Myocyte (in vitro differentiated cells): ENCODE measurements at places on chromosomes 6 and 20.
A peak's percentile ranks its signal among the peaks of the same experiment; 100 is the strongest.

DNA sequence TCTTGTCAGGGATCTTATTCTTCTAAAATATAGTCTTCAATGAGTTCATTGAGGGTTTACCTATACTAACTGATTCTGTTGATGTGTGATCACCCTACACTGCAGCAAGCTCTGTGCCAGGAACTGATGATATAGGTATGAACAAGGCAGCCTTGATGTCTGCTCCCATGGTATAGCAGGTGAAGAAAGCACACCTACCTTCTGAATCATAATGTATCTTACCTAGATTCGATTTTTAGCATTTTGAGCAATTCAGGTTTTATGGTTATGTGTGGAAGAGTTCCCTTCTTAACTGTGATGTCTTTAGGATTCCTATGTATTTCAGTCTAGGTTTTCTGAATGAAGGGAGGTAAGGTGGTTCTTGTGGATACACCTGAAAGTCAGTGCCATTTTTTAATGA is 223.0 kb downstream of the DOK5 start:
- DNase-seq: no peak

- DNase-seq: peak; percentile 98
Observed at GRCh38 chr6:100464903-100465700, at the start of gene SIM1. Gene SIM1 (minus strand): TSS chr6:100464921. CDS start chr6:100463468, 1,453 bp downstream.

DNA sequence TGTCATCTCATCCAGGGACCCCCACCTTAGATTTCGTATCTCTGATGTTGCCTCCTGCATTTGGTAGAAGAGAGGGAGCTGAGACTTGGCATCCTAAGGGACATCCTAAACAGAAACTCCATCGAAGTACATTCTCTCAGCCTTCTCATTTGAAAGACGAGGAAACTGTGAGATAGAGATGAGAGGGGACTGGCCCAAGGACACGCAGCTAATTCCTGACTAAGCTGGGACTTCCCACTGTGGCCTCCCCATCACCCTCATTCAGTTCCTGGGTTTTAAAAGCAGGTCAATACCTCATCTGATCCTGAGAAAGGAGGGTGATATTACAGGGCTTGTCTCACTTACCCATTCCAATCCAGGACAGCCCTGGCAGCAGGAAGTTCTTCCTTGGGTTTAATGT is 855 bp upstream of the WFDC5 start:
- DNase-seq: no peak

GRCh38 chr6:157434349-157435033 is 53.5 kb downstream of the ZDHHC14 start:
- DNase-seq: no peak

- DNase-seq: no peak
Observed at GRCh38 chr6:147664092-147664491, 155.6 kb downstream of the SAMD5 start.

- no peak for DNase-seq
Observed at GRCh38 chr20:41150664-41151063, 13.3 kb downstream of the PLCG1 start.

- DNase-seq: no peak
Observed at GRCh38 chr6:56541741-56542360, 100.8 kb downstream of the DST start.

- no peak for DNase-seq
Observed at GRCh38 chr20:37525810-37526209, 1.9 kb downstream of the BLCAP start.

DNA sequence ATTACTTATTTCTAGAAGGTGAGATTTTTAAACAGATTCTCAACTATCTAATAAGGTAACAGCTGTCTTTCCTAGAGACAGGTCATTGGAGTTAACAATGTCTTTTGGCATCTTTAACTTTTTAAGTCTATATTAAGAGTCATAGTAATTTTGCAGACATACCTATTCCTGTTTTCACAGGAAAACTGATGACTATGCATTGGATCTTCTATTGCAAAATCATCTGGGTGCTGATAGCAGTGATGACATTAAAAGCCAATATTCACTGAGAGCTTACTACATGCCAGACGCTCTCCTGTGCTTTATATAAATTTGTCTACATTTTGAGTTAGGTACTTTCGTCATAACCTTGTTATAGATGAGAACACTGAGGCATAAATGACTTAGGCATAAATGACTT is 462.4 kb upstream of the MARCKS start:
- DNase-seq: no peak

DNA sequence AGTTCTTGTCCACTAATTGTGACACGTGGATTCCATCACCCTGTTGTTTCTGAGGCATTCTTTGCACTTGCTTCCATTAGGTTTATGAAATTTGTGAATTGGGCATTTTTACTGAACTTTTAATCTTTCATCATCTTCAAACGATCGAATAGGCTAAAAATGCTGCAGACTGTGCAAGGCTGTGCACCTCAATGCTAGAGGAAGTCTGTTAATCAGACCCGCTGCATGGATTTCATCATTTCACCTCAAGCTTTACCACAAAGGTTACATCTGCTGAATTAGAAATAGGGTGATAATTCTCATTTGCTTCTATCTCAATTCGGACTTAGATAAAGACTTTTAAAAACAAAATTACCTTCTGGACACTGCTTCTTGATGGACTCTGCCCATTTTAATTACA is 27.8 kb upstream of the F13A1 start:
- DNase-seq: no peak

DNA sequence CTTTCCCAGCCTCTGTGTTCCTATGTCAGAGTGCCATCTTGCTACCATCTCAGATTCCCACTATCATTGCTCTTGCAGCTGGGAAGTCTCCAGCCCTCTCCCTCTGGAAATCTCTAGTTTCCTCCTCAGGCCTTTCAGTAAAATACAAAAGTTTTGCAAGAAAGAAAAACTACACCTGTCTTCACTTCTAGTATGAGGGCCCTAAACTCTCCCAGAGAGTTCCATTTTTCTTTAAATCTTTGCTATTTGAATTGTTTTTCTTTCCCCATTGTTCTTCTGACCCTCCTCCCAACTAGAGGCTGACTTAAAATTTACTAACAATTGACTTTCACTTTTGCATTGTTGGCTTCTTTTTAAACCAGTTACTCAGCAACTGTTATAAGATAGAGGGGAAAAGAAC is 62.8 kb downstream of the LY86 start:
- no peak for DNase-seq

DNA sequence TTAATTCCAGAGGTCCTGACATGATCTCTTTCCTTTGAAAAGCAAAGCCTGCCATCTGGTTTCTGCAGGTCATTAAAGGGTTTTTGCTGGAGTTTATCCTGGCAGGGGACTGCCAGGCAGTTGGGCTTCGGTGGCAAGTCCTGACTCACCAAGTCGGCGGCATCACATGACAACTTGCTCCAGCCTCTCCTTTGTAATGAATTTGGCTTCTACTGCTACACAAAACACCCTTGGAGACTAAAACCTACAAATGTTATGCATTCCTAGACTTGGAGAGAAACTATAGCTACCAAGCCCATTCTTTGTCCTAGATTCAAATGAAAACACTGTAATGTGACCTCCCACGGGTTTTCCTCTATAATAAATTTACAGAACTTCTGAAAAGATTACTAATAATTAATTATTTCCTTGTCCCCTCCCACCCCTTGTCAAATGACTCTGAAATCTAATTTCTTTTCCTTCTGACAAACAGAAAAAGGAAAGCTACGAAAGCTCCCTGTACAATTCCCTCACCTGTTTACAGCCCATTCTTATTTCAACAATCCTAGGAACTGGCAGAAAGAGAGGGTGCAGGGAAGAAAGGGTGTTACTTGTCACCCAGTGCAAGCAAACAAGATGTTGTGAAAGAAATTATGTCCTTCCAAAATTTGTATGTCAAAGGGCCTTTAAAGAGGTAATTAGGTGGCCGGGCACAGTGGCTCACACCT is 62.9 kb downstream of the QRSL1 start:
- peak; percentile 85 for DNase-seq

- no peak for DNase-seq
Observed at GRCh38 chr6:10968776-10969175, 75.3 kb downstream of the ELOVL2 start.

DNA sequence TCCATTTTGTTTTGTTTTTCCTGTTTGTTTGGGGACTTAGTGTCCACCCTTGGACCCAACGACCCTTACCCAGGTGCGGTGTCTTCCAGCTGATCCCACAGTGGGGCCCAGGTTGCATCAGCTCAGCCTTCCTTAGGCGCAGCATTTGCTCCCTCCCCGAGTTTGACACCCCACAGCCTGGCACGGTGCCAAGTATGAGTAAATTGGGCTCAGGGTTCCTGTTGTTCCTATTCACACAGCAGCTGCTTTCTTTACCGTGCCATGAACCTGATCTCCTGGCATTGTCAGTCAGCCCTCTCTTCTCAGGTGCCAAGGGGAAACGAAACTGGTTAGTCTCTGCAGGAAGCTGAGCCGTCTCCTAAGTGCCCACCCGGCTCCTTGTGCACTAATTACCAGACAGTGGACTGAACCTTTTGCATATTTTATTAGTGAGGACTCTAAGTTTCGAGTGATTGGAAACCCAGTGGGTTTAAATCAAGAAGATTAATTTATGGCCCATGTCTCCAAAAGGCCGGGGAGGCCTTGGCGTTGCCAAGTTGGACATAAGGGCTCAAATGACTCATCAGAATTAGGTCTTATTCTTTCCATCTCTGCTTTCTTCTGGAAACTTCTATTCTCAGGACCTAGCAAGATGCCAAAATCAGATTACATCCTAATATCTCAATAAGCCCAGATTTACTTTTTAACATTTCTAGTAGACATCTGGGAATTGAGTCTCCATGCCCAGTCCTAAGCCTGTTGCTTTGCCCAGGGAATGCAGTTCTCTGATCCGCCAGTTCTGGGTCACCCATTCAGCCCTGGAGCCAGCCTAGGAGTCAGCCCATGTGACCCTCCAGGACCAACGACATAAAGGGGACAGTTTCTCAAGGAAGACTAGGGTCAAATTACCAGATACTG is 68.8 kb downstream of the TSHZ2 start:
- DNase-seq: peak; percentile 6

DNA sequence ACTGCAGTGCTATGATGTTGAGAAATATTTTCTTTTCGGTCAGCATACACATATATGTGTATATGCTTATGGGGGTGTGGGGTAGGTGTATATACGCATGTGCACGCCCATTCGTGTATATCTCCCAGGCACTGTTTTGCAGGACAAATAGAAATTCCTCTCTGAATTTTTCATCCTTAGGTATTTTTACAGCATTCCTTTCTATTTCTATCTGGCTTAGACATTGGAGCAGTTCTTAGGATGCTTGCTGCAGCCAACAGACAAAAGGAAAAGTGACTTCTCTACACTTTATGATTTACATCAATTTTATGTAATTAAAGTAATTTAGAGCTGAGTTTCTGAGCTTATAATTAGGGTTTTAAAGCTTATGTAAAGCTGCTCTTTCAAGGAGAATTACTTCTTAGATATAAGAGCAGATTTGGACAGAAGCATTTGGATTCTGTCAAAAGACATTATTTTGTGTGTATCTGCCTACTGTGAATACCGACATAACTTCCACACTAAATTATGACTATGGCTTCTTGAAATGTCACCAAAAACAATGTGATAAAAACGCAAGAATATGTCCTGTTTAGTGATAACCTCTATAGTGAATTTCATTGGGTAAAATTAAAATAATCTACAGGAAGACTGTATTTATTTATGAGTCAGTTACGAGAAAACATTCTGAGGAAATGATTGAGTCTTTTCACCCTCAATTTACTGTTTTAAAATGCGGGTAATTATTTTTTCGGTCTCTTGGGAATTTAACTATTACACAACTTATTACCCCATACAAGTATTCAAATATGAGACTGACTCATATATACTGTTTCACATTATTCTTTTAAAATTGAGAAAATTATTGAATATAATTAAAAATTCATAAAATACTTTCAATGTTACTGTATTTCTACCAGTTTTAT is 21.3 kb upstream of the CEP43 start:
- no peak for DNase-seq

GRCh38 chr20:46078954-46079353 is 10.8 kb downstream of the NCOA5 start:
- no peak for DNase-seq
